ENCODE measurements at places on chromosomes 5 and 9.

- H3K4me1 ChIP-seq = peaks cover 23% of the 10 kb centered on the region
- no peak overlapping the region for H3K27ac ChIP-seq
- peaks cover 2% of the 10 kb centered on the region for H3K27me3 ChIP-seq
- no peak for DNase-seq
- H3K36me3 ChIP-seq = peaks cover 3% of the 10 kb centered on the region
These were observed 192.9 kb downstream of the CRB2 start for GRCh38 chr9:123548741-123549545.

DNA sequence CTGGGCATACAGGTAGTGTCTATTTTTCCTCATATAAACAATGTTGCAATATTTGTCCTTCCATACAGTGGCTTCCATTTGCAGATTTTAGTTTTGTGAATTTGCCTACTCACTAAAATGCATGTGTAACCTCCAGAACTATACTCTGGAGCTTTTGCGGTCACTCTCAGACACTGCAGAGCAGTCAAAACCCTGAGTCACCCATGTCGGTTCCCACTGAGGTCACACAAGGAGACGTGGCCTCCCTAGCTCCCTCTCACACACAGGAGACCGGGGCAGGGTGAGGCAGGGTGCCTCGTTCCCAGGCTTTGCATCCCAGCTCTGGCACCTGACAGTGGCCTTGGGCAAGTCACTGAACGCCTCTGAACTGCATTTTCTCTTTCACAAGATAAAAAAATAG, 55.5 kb upstream of the ZNF354A start:
- no peak overlapping the region for H3K27ac ChIP-seq
- no peak for DNase-seq
- no peak overlapping the region for H3K4me3 ChIP-seq
- no peaks in the 10 kb centered on the region for H3K27me3 ChIP-seq

DNA sequence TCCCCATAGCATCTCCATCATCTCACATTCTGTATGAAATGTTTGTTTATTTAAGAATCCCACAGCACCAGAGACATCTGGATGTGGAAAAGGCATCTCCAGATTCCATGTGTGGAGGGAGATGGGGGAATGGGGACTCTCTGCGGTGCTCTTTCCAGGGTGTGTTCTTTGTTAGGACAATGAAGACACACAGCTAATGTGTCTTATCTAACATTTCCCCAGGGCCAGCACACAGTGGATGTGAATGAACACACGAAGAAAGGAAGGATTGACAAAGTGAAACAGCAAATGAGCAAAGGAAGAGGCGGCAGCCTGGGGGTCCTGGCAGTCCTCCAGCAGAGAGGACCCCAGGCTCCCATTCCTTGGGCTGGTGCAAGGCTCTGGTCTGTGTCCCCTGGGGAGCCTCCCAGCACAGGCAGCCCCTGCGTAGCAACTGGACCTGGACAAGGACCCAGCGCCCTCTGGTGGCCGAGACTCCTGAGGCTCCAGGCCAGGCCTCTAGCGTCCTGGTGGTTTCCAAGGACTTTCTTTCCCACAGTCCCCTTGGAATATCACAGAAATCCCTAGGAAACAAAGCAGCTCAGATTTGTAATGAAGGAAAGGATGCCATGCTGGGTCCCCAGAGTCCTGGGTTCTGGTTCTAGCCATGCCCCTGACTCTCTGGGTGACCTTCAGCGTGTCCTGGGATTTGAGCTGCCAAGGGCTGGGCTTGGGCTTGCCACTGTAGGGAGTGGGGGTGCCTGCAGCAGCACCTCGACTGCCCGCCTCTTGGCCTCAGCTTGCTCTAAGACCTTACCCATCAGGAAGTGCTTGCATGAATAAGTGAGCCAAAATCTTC, 3.5 kb upstream of the PDLIM7 start:
- no peaks in the 10 kb centered on the region for H3K27me3 ChIP-seq
- no peak overlapping the region for H3K4me3 ChIP-seq
- peak; percentile 95 for DNase-seq
- H3K4me1 ChIP-seq = peaks cover 34% of the 10 kb centered on the region
- peak overlapping the region; percentile 71 for H3K27ac ChIP-seq
- H3K36me3 ChIP-seq = no peaks in the 10 kb centered on the region

GRCh38 chr5:78907255-78907891, 77.7 kb downstream of the ARSB start:
- peaks cover 57% of the 10 kb centered on the region for H3K4me1 ChIP-seq
- peak overlapping the region; percentile 72 for H3K27ac ChIP-seq
- no peak for DNase-seq
- H3K36me3 ChIP-seq = no peaks in the 10 kb centered on the region
- H3K4me3 ChIP-seq = no peak overlapping the region

GRCh38 chr5:159146839-159147238, 47.1 kb upstream of the EBF1 start:
- no peak for DNase-seq
- H3K27ac ChIP-seq = no peak overlapping the region
- H3K4me3 ChIP-seq = no peak overlapping the region
- peaks cover 68% of the 10 kb centered on the region for H3K27me3 ChIP-seq
- H3K4me1 ChIP-seq = no peaks in the 10 kb centered on the region

DNA sequence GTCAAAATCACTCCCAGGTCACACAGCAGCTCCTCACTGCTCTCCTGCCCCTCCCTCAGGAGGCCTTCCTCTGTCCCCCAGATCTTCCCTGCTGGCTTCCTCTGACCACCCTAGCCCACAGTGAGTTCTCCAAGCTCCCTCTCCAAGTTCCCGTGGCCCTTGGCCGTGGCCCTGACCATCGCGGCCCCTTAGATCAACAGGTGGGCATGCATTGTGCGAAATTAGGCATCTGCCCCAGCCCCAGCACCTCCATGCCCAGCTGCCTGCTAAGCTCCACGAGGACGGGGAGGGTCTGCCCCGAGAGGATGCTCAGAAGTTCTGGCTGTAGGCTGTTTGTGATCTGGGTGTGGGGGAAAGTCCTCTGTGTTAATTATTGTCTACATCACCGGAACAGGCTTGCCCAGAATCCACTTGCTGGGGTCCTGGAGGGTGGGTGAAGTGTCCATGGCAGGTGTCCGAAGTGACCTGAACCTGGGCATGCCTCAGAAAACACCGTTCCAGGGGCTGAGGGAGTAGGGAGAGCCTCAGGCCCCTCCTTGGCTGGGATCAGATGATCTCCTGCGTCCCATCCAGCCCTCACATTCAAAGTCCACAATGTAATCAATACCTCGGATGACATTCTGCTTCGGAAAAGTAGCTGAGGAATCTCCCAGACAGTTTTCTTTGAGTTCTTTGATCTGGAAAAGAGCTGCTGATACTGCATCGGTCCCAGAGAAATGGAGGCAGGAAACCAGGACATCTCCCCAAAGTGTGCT, 194.8 kb downstream of the PAX5 start:
- DNase-seq = no peak
- no peak overlapping the region for H3K4me3 ChIP-seq
- no peaks in the 10 kb centered on the region for H3K36me3 ChIP-seq
- no peak overlapping the region for H3K27ac ChIP-seq

DNA sequence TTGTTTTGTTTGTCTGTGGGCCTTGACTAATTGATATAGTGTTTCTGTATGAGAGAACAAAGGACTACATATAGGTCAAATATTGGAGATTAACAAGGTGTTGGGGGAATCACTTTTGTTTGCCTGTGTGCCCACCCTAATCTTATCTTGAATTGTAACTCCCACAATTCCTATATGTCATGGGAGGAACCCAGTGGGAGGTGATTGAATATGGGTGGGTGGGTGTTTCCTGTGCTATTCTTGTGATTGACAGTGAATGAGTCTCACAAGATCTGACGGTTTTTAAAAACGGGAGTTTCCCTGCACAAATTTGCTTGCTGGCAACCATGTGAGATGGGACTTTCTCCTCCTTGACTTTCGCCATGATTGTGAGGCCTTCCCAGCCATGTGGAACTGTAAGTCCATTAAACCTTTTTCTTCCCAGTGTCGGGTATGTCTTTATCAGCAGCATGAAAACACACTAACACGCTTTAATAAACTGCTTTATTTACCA, 64.9 kb upstream of the HSPB3 start:
- H3K36me3 ChIP-seq = no peaks in the 10 kb centered on the region
- H3K4me3 ChIP-seq = no peak overlapping the region
- no peak overlapping the region for H3K27ac ChIP-seq
- DNase-seq = no peak
- no peaks in the 10 kb centered on the region for H3K27me3 ChIP-seq

GRCh38 chr9:129863059-129863690, 27.9 kb downstream of the USP20 start:
- H3K4me3 ChIP-seq = no peak overlapping the region
- no peak overlapping the region for H3K27ac ChIP-seq
- no peak for DNase-seq

GRCh38 chr5:159645179-159645846, 271.0 kb upstream of the ADRA1B start:
- H3K4me3 ChIP-seq = no peak overlapping the region
- H3K36me3 ChIP-seq = no peaks in the 10 kb centered on the region
- no peak overlapping the region for H3K27ac ChIP-seq

DNA sequence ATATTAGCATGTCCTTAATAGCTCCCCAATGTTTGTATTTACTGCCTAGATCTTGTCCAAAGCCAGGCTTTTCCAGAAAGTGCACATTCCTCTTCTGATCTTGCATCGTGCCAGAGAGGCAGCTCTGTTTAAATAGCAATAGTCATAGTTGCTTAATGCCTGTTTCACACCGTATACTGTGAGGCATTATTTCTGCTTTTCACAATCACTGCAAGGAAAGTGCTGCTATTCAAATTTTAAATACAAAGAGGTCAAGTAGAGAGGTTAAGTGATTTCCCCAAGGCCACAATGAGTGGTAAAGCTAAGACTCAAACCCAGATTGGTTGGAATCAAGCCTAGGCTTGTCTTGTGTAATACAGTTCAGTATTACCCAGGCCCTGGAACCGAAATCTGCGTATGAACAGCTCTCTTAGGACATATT, 153.6 kb downstream of the SNX18 start:
- H3K27me3 ChIP-seq = no peaks in the 10 kb centered on the region
- H3K36me3 ChIP-seq = no peaks in the 10 kb centered on the region
- no peak overlapping the region for H3K27ac ChIP-seq
- H3K4me3 ChIP-seq = no peak overlapping the region

- H3K36me3 ChIP-seq = no peaks in the 10 kb centered on the region
- peak overlapping the region; percentile 84 for H3K27ac ChIP-seq
- H3K4me1 ChIP-seq = peaks cover 4% of the 10 kb centered on the region
- no peaks in the 10 kb centered on the region for H3K27me3 ChIP-seq
These were observed 388.7 kb downstream of the CETN3 start for GRCh38 chr5:90020575-90021538.

- no peaks in the 10 kb centered on the region for H3K4me1 ChIP-seq
- H3K4me3 ChIP-seq = no peak overlapping the region
- H3K27me3 ChIP-seq = no peaks in the 10 kb centered on the region
- no peak overlapping the region for H3K27ac ChIP-seq
These were observed 205.5 kb downstream of the FGF10 start for GRCh38 chr5:44183753-44184152.

GRCh38 chr5:12659686-12660085, 755.4 kb upstream of the CTNND2 start:
- no peak overlapping the region for H3K27ac ChIP-seq
- no peaks in the 10 kb centered on the region for H3K36me3 ChIP-seq
- DNase-seq = no peak
- no peaks in the 10 kb centered on the region for H3K4me1 ChIP-seq
- H3K4me3 ChIP-seq = no peak overlapping the region
- peaks cover 15% of the 10 kb centered on the region for H3K27me3 ChIP-seq

- no peak overlapping the region for H3K27ac ChIP-seq
- H3K4me1 ChIP-seq = peaks cover 24% of the 10 kb centered on the region
- no peaks in the 10 kb centered on the region for H3K36me3 ChIP-seq
- peaks cover 2% of the 10 kb centered on the region for H3K27me3 ChIP-seq
These were observed 323.9 kb downstream of the GADD45G start for GRCh38 chr9:89928521-89929275.

DNA sequence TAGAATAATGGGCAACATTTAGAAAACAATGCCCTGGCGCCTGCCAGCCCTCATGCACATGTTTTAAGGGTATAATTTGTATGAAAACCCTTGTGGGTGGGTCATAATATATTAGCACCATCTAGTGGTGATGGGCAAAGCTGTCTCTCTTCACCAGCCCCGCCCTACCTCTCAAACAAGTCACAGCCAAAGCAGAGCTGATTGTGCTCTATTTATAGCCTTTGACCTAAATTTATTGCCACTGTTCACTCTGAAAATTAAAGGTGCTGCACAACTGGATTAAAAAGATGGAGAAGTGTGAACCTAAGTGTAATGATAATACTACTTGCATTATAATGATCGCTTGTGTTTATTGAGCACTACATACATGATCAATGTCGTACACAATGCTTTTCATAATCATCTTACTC, 131.9 kb upstream of the ANKH start:
- no peaks in the 10 kb centered on the region for H3K36me3 ChIP-seq
- DNase-seq = no peak
- peaks cover 4% of the 10 kb centered on the region for H3K4me1 ChIP-seq
- no peaks in the 10 kb centered on the region for H3K27me3 ChIP-seq

DNA sequence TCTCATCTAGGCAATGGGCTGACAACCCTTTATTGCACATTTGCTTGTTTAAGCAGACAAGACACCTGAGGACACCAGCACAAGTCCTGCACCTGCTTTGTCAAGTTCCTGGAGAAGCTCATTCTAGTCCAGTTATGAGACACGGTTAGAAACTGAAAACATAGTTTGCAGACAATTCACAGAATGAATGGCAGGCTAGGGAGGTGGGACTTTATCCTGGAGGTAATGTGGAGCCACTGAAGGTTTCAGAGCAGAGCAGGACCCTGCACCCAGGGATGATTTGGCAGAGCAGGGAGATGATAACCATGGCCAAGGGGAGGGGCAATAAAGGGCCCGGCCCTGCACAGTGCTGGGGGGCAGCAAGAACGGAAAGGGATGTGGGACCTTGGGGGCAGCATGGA, 50.7 kb upstream of the SLC25A51 start:
- no peak overlapping the region for H3K4me3 ChIP-seq
- peaks cover 7% of the 10 kb centered on the region for H3K4me1 ChIP-seq
- H3K27ac ChIP-seq = peak overlapping the region; percentile 60
- H3K36me3 ChIP-seq = peaks cover 38% of the 10 kb centered on the region

DNA sequence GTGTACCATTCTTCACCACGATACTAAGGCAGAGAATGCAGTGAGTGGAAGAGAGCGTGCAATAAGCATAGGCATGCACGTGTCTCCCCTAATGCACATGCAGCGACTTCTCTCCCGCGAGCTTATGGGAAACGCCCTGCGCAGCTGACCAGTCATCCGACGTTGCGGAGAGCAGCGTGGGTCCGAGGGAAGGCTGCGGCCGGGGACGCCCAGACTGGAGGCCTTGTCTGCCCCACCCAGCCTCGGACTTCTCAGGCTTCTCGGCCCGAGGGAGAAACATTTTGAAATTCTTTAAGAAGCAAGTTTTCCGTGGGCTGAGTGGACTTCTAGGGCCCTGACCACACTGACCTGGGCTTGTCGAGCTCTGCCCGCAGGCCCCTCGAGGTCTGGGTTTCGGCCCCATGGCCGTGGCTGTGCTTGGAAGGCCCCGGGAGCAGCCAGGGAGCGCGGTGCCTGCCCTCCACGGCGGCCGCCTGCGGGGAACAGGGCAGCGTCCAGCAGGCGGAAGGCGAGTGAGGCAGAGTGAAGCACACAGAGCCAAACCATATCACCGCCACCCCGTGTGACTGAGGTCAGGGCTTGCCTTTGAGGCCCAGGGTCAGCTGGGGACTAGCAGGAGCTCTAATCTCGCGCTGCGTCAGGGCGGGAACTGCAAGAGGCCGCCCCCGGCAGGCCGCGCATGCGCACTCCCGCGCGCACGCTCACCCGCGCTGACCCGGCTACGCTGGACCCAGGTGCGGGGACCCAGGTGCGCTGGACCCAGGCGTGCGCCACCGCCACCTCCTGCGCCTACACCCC, 60.0 kb upstream of the IRX1 start:
- H3K36me3 ChIP-seq = no peaks in the 10 kb centered on the region
- DNase-seq = no peak
- H3K4me1 ChIP-seq = peaks cover 16% of the 10 kb centered on the region
- no peak overlapping the region for H3K27ac ChIP-seq

Measured in mesothelial cell of epicardium (in vitro differentiated cells).